ENCODE measurements at places on chromosomes 7 and 10.
A peak's percentile ranks its signal among the peaks of the same experiment; 100 is the strongest.

- no peak for DNase-seq
These were observed 1.1 kb downstream of the KIAA1549 start for GRCh38 chr7:138979988-138980562.

- no peak for DNase-seq
These were observed 120.7 kb upstream of the GDF10 start for GRCh38 chr10:47179291-47179647.

DNA sequence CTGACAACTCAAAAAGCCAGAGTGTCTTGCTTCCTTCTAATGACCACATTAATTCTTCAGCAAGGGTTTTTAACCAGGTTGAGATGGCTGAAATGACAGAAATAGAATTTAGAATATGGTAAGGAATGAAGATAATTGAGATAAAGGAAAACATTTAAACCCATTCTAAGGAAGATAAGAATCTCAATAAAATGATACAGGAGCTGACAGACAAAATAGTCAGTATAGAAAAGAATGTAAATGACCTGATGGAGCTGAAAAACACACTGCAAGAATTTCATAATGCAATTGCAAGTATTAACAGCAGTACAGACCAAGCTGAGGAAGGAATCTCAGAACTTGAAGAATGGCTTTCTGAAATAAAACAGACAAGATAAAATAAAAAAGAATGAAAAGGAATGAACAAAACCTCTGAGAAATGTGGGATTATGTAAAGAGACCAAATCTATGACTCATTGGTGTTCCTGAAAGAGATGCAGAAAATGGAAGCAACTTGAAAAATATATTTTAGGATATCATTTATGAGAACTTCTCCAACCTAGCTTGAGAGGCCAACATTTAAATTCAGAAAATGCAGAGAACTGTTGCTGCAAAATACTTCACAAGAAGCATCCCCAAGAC is 87.1 kb downstream of the SAMD9 start:
- no peak for DNase-seq

- DNase-seq, result no peak
These were observed 377.8 kb upstream of the C7orf33 start for GRCh38 chr7:148212731-148213130.

DNA sequence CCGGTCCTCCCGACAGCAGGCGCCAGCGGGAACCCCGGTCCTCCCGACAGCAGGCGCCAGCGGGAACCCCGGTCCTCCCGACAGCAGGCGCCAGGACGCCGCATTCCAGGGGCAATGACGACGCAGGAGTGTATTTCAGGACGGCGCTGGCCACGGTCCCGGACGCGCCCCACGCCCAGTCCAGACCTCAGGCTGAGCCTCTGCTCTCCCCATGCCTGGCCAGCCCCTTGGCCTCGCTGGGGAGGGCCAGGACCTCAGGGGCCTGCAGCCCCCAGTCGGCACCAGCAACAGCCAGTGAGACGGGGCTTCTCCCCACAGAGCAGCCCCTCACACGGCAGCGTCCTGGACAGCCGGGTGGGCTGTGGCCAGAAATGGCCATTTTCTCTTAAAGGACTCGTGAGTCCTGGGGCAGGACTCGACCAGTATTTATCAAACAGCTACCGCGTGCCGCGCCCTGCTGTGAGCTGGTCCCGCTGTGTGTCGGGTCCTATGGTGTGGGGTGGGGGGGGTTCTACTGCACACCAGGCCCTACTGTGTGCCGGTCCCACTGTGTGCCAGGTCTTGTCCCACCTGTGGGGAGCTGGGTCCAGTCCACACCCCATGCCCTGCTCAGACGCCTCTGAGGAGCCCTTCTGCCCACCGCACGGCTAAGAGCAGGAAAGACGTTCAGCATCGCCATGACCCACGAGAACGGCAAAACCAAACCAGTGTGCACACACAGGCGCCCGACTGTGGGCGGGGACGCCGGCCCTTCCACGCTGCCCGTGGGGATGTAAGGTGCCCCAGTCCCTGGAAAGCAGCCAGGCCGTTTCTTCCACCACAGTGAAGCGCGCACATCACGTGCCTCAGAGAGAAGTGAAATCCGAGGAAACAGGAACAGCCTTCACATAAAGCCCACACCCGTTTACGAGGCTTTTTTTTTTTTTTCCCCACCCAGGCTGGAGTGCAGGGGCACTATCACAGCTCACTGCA is 33.3 kb downstream of the GET4 start:
- DNase-seq, result no peak

DNA sequence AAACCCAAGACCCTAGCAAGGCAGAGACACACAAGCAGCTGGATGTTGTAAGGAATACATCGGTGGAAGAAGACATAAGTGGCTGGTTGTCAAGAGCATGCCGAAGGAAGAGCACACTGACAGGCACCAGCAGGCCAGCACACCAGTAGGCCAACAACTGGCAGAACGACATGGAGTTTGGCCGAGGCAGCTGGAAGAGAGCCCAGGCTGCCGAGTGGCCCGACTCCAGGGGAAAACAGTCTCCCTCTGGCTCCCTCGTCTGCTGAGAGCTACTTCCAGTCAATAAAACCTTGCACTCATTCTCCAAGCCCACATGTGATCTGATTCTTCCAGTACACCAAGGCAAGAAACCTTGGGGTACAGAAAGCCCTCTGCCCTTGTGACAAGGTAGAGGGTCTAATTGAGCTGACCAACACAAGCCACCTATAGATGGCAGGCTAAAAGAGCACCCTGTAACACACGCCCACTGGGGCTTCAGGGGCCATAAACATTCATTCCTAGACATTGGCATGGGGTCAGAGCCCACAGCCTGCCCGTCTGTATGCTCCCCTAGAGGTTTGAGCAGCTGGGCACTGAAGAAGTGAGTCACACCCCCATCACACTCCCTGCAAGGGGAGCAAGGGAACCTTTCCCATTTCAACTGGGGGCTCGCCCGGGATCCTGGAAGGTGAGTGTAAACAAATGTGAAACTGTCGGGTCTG is 14.7 kb upstream of the TNS3 start:
- no peak for DNase-seq

DNA sequence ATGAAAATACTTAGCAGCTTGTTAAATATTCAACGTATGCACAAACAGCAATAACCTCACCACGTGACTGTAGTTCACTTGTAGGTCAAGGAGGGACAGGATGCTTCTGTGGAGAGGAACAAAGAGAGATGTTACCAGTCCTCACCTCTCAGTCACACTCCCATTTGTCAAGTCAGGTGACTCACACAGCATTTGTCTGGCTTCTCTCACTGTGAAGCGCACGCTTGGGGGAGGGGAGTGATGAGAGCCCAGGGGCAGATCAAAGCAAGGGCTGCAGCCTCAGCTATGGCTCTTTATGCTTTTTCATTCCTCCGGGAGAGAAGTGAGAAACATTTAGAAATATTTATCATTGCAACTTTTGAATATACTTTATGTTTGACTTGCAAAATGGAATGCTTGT is 2.9 kb upstream of the RBM20 start:
- DNase-seq, result peak; percentile 70

GRCh38 chr10:19577807-19578206 is 238.4 kb upstream of the PLXDC2 start:
- DNase-seq, result no peak

DNA sequence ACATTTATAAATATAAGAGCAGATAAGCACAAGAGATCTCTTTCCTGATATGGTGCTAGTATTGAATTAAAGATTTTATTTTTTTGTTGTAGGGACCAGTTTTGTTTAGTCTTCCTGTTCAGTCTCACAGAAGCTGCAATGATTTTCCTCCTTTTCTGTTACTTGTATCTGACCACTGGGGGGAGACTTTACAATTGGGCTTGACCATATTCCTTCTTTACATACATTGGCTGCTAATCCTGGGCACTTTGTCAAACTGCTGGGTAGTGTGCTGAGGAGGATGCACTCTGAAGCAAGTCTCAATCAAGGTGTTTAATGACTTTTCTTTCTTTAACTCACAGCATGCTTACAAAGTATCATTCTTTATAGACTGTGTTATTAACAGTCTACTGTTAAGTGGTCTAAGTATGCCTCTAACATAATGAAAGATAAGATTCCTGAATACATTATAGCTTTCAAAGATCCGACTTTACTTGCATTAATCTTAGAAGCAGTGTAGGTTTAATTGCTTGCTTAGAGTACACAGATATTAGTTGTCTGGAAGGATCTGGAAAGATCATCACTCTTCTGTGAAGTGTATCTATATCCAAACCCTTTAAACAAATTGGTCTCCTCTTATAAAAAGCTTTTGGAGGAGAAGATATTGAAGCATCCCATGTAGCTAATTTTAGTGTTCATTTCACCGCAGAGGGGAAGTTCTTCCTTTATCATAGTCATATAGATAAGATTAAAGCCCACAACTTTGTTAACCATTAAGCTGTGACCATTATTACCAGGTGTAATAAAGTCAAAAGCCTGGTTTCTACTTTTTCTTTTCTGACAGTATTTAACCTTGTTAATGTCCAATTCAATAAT is 3.1 kb downstream of the PALS2 start:
- no peak for DNase-seq

GRCh38 chr10:122515588-122516231 is 44.8 kb upstream of the DMBT1 start:
- DNase-seq, result no peak

GRCh38 chr7:117750612-117751563 is 122.4 kb downstream of the CTTNBP2 start:
- DNase-seq, result no peak

DNA sequence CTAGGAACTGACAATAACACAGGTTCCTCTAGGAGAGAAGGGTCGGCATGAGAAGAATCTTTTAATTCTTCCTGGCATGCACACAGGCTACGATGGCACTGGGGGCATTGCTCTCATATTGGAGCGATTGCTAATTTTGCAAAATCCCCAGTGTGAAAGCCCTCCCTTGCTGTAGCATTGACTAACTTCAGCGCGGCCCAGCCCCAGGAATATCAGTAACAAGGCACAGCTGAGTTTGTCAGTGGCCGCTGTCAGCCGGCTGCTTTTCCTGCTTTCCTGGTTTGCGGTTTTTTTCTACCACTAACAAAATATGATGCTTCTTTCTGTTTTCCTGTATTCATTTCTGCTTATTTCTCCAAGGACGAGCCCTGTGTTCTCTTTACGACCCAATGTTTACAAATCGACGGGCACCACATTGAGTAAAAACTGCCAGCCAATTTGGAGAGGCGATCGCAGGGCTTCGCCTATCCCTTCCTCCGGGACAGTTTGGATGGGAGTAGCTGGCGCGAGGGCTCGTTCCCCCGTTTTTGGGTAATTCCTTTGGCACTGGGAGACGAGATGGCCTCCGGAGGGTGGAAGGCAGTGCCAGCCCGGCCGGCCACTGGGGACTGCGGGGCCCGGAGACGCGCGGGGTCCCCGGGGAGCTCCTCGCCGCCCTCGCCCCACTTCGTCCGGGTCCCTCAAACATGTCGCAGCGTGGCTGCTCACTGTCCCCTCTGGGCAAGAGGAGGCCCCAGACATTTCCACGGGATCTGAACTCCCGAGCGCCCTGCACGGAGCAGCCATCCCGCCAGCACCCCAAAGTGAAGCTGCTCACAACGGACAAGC is 967 bp downstream of the ADARB2 start:
- DNase-seq, result no peak

GRCh38 chr7:30278376-30278775 is 6.0 kb upstream of the ZNRF2 start:
- DNase-seq, result no peak

GRCh38 chr10:43852149-43852548 is 203.5 kb upstream of the ZNF32 start:
- no peak for DNase-seq

- no peak for DNase-seq
These were observed 37.3 kb downstream of the ZCCHC24 start for GRCh38 chr10:79407811-79408795.

DNA sequence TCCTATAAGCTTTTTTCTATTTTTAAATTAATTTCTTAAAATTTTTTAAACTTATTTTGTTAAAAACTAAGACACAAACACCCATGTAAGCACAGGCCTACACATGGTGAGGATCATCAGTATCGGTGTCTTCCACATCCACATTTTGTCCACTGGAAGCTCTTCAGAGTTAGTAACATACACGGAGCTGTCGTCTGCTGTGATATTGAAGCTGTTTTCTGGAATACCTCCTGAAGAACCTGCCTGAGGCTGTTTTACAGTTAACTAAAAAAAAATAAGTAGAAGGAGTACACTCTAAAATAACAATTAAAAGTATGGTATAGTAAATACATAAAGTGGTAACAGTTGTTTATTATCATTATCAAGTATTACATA is 17.7 kb downstream of the KLLN start:
- DNase-seq, result no peak

- DNase-seq, result no peak
These were observed 76.1 kb upstream of the PITRM1 start for GRCh38 chr10:3248526-3249306.

GRCh38 chr10:97196223-97197029 is 10.7 kb upstream of the SLIT1 start:
- DNase-seq, result peak; percentile 78

DNA sequence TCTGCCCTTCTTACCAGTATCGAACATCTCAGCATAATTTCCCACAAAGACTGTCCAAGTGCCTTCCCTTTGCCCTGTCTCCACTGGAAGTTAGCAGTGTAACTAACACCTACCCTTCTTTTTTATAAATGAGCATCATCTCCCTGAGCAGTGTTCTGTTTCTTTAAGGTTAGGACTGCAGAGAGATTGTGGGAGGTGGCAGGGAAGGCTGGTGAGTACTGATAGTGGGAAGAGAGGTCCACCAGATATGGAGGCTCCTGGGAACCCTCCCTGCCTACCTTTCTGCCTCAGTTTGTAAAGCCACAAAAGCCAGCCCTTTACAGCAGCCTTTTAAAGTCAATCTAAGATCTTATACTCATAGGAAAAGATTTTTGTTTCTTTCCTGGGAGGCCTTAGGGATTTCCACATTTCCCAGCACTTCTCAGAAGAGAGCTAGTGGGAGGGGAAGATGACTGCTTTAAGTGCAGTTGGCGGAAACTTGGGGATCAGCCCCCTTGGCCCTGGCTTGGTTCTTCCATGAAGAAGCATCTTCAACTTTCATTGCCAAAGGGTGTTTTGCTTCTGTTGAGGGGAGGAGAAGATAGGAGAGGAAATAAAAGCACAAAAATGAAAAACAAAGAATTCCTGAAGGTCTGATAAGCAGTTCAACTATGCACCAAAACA is 36.6 kb upstream of the CALD1 start:
- no peak for DNase-seq

DNA sequence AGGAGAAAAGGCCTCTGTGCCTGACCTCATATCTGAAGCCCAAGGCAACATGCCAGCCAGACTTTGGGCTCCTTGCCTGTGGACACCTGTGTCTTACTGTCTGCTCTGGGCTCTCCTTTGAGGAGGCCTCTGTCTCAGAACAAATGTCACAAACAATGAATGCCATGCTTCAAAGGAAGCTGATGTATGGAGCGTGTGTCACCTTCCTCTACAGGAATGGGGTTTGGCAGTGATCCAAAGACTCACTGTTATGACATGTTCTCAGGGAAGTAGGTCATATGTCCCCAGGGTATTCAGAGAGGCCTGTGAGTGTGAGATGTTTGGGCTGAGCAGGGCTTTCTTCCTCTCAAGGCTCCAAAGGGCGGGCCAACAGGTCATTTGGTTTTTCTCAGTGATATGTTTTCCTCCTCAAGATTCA is 38.4 kb downstream of the PTPRE start:
- no peak for DNase-seq

GRCh38 chr10:121493521-121493920 is 104.7 kb downstream of the FGFR2 start:
- DNase-seq, result no peak

- no peak for DNase-seq
These were observed 61.3 kb downstream of the RAPGEF5 start for GRCh38 chr7:22295402-22296264.

- DNase-seq, result no peak
These were observed 96.9 kb upstream of the LRRTM3 start for GRCh38 chr10:66828957-66829356.
